DMS79 treated with DMSO at 0.1 percent for 48 hours (cell line): ENCODE measurements at places on chromosomes 4 and X.

DNA sequence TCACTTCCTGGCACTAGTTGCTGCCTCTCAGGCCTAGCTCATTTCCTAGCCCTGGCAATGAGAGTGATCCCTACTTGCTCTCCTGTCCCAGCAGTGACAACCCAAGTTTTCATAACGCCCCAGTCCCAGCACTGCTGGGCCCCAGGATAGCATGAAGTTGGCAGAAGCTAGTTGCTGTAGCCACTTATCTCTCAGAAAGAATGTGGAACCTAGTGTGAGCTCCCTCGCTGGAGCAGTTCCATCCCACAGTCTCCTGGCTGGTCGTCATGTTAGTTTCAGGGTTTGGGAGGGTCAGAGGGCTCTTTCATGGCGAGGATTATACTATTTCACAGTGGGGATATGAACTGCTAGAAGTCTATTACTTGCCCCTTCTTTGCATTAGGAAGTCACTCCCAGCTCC is 5.1 kb downstream of the PF4 start:
- DNase-seq = no peak

DNA sequence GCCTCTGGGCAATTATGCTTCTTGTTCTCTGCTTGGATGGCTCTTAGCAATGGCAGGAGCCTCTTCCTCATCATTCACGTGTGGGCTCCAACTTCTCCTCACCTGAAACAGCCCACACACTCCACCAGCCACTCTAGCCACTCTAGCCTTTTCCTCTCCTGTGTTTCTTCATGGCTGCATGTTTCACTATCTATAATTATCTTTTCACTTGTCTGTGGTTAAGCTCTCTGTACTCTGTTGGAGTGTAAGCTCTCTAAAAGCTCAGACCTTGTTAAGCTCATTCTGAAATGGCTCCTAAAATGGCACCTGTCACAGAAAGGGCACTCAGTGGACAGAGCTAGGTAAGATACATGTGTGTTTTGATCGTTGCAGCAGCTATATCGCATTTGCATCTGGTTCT is 80.0 kb downstream of the SH3KBP1 start:
- DNase-seq = no peak

- no peak for DNase-seq
These were observed 351.9 kb upstream of the FTHL17 start for GRCh38 chrX:31423609-31424189.

- no peak for DNase-seq
These were observed 21.0 kb downstream of the S100G start for GRCh38 chrX:16671005-16671404.

GRCh38 chr4:10260777-10261176 is 144.2 kb upstream of the WDR1 start:
- no peak for DNase-seq

GRCh38 chrX:37652589-37653231 is 32.9 kb upstream of the XK start:
- no peak for DNase-seq

DNA sequence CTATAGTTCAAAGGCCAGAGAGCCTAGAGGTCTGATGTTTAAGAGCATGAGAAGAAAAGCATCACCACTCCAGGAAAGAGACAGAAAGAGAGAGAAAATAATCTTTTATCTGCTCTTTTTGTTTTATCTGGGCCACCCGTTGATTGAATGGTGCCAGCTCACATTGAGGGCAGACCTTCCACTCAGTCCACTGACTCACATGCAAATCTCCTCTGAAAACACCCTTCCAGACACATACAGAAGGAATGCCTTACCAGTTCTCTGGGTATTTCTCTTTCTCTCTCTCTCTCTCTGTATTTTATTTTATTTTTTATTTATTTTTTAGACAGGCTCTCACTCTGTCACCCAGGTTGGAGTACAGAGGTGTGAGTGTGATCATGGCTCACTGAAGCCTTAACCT is 252.5 kb downstream of the DTHD1 start:
- DNase-seq = no peak

DNA sequence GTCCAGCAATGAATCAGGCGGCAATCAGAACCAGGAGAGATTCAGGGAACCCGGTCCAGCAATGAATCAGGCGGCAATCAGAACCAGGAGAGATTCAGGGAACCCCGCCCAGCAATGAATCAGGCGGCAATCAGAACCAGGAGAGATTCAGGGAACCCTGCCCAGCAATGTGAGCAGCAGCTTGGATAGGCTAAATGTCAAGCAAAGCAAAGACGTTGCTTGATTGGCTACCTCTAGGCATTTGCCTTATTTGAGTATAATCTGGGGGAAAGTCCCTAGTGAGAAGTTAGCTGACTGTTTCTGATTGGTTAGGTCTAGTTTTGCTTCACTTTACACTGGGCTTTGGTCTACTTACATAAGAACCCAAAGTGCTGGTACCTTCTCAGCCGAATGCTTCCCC is 1212.2 kb upstream of the TENM3 start:
- no peak for DNase-seq

DNA sequence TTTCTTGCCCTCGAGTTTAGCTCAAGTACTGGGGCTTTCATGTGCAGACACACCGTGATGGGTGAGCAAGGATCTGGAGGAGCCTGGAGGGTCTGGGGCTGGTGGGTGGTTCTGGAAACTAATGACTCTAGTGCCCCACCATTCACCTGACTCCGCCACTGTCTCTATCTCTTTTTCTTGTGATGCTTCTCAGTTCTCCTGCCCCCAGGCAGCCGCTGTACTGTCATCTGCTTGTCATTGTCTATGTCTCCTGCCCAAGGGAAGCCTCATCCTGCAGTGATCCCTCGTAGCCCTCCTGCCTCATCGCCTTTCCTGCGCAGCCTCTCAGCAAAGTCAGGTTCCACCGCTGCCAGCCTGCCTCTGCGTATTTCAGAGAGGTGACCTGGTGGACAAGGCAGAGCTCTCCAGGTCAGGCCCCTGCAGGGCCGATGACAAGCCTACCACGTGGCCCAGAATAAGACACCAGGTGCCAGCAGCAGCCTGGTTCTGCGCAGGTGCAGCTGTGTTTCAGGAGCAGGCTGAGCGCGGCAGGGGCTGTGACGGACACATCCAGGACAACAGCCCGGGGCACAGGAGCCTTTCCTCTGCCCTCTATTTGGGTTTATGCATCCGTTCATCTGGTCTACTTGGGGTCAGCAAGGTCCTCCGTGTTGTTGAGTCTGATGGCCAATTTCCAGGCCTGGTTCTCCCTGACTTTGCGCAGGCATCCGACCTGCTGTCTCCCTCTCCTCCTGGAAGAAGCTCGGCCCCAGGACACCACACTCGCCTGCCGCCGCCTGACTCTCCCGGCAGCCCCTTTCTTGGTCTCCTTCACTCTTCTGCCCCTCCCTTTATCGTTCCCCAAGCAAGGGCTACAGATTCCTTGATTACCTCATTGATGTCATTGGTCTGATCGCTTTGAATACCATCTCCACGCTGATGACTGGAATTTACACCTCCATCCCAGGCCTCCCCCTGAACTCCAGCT is 30.9 kb upstream of the CDKN2AIP start:
- DNase-seq = no peak

DNA sequence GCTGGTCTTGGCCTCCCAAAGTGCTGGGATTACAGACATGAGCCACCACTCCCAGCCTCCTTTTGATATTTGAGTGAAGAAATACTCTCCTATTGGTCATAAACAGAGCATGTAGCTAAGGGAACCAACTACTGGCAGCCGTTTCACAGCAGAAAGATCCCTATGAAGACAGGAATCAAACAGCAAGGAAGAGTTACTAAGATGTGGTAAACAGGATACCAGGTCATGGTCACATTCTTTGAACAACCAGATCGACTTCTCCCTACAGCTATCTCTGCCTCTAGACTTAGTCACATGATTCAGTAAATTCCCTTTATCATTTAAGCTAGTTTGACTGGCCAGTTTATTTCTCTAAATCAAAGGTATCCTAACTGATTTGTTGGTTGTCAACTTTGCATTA is 9.0 kb upstream of the HNRNPD start:
- no peak for DNase-seq

DNA sequence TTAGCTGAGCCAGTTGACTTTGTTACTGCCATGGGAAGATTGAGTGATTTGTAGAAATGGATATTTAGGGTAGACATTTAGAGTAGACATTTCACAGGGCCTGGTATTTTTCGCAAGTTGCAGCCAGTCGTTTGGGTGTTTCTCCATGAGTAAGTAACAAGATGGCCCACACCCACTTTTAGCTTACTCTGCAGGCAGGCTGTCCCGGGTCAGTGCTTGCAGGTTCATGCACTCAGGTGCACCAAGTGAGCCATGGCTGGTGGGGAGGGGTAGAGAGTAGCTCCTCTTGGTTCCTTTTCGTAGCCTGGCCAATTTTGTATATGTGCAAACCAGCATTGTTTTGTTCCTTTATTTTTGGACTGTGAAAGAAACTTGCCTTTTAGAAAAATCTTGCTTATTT is 145.6 kb downstream of the POLA1 start:
- DNase-seq = no peak

DNA sequence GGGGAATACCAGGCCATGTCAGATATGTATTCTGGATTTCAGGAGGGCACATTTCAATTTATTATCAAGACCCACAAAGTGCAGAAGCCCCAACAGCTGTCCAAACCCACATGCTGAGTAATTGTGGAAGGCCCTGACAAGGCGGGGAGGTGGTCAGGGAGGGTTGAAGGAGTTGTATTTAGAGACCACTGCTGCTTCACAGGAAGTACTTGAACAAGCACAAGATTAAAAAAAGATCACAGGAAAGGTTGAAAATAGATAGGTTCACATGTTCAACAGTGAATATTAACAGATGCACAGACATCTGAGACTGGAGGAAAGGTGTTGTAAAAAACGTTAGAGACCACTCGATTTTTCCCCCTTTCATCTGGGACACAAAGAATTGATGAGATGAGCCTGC is 17.9 kb downstream of the ATP8A1 start:
- no peak for DNase-seq

- no peak for DNase-seq
These were observed 552 bp upstream of the AFF1 start for GRCh38 chr4:86934147-86934770.

DNA sequence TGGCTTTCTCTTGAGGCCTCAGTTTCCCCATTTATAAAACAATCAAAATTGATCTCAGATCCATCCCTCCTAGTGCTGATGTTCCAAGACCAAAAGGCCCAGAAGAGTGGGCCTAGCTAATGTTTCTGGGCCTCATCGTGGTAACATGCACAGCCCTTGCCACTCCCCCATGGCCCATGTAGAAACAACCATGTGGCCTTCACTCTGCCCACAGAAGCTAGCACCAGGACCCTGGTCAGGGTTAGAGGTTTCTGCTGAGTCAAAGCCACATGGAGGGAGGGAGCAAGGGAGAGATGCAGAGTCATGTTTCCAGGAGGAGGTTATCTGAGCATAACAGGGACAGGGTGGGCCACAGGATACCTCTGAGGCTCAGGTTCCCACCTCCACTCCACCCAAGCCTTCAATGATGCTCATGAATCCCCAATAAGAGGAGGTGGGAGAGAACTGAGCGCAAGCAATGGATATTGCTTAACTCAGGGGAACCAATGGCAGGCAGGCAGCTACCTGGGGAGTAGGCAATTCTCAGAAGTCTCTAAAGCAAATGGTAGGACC is 16.9 kb downstream of the OTUD5 start:
- DNase-seq = no peak

DNA sequence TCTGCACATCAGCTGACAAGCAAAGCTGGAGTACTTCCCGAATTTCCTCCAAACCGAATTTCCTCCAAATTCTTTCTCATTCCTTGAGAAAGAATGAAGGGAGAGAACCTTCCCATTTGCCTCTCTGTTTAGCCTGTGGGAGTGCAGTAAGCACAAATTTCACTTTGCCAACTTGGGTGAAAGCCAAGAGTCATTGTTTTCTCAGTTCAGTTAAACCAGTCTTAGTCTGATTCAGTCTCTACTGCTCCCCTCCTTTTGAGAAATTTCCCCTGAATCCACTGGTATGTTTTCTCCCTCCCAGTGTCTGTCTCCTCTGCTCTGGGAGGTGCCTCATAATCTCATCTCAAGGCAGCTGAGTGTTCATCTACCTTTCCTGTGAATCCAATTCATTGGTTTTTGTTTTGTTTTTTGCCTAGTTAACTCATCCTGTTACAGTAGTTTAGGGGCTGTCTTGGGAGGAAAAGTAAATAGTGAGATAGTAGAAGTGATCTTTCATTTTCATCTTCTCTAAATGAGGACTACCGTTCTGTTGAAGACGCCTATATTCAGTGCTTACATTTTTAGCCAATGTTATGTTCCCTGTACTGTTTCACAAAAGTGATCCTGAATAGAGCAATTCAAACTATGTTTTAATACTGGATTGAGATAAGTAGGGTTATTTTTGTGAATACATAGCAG is 49.0 kb downstream of the SYTL5 start:
- no peak for DNase-seq

DNA sequence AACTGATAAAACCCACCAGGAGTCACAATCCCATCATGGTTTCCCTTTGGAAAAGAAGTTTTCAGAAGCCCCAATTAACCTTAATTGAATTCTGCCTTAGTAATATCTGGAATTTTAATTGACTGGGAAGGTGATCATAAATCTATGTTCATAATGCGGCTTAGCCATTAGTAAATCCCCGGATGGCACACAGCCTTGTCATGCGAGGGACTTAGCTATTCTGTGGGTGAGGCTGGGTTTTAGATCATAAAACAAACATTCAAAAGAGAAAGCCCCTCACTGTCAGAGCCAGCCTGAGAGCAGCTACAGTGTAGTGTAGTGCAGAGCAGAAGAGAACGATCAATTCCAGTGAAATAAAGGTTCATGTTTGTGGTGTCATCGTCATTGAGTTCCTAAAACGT is 124.0 kb upstream of the NOCT start:
- DNase-seq = peak; percentile 61
